NCI-H1436 treated with DMSO at 0.1 percent for 48 hours (cell line): ENCODE measurements at places on chromosomes 13 and 19.

GRCh38 chr13:111286749-111287148, 33.7 kb upstream of the TEX29 start:
- DNase-seq = no peak

- no peak for DNase-seq
Observed at GRCh38 chr19:55406826-55407549, 600 bp downstream of the UBE2S start.

DNA sequence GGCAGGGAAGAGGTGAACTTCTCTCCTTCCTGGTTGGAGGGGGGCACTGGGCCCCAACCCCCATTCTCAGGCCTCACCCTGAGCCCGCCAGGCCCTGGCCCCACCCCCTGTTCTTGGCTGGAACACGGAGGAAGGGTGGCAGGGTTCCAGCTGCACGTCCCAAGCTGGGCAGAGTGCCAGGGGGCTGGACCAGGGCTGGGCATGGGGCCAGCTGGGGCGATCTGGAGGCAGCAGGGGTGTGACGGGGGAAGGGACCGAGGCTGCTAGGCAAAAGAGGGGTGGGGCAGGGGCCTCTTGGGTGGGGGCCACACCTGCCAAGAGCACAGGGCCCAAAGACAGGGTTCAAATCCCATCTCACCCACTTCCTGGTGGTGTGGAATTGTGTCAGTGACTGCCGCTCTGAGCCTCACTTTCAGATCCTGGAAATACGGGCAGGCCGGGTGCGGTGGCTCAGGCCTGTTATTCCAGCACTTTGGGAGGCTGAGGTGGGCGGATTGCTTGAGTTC, 2.2 kb downstream of the HIF3A start:
- peak; percentile 47 for DNase-seq

- no peak for DNase-seq
Observed at GRCh38 chr19:38924388-38924787, 6.2 kb downstream of the SARS2 start.

- no peak for DNase-seq
Observed at GRCh38 chr13:39039041-39039440, 785 bp downstream of the NHLRC3 start.

- no peak for DNase-seq
Observed at GRCh38 chr13:77136902-77137420, 110.0 kb upstream of the FBXL3 start.

- DNase-seq = no peak
Observed at GRCh38 chr19:2413629-2414028, 13.8 kb downstream of the TIMM13 start.

- DNase-seq = no peak
Observed at GRCh38 chr13:107572156-107572555, 643.2 kb downstream of the LIG4 start.

DNA sequence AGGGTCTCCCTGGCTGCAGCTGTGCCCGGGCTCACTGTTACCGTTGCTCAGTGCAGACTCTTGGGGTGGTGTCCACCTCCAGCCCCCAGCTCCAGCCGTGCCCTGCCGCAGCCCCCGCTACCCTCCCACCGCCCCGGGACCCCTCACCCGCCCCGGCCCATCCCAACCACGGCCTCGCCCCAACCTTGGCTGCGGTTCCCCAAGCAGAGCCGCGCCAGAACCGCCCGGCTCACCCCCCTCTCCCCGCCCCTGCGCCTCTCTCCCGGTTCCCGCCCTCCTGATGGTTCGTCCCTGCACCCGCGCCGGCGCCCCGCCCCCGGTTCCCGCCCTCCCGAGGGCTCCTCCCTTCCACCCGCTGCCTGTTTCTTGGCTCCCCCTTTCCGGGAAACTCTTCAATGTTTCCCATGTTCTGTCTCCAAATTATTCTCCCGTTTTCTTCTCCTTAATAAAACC, 40.3 kb downstream of the ANKRD10 start:
- DNase-seq = peak; percentile 14

DNA sequence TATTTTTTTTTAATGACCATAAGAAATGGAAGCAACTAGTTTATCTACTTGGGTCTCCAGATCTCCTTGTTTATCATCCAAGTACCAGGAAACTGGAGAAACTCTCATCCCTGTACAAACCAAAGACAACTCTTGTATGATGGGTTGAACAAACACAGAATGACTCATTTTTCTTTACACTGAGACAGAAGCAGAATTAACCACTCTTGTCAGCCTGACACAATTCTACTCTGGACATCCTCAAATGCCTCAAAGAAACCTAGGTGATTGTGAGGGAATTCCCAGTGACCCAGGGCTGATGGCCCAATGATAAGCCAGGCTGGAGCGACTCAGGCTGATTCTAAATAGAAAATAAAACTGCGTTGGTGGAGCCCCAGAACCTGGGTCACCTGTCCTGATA, 151.5 kb downstream of the ZNF737 start:
- DNase-seq = no peak

GRCh38 chr13:110529522-110530311, 31.8 kb downstream of the RAB20 start:
- DNase-seq = no peak

DNA sequence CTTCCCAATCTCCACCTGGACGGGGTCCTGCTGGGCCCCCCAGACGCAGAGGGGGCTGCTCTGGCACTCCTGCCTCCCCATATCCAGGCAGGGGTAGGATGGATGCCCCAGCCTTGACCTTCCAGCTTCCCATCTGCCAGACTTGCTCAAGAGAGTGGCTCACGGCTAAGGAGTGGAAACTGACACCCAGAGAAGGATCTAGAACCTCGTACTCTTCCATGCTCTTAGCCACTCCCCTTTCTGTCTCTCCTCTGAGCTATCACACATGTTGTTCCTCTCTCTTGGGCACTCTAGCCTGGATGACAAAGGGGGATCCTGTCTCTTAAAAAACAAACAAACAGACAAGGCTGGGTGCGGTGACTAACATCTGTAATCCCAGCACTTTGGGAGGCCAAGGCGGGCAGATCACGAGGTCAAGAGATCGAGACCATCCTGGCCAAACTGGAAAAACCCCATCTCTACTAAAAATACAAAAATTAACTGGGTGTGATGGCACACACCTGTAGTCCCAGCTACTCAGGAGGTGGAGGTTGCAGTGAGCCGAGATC, 12.2 kb upstream of the FUT5 start:
- no peak for DNase-seq

GRCh38 chr19:56097306-56097705, 23.8 kb downstream of the ZNF787 start:
- no peak for DNase-seq

DNA sequence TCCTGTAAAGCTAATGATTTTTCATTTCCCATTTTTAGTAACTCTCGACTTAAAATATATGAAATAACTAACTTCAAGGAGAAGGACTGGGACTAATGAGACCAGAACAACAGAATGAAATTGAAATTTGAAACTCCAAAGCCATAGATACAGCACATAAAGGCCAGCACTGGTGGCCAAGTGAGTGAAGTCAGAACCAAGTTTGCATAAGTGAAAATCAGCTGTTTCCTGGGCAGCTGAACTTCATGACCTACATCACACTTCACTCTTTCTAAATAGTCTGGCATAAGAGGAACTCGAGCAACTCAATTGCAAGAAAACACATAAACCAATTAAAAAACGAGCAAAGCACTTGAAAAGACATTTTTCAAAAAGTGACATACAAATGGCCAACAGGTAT, 84.5 kb downstream of the DCLK1 start:
- no peak for DNase-seq

GRCh38 chr19:35154525-35155406, at the start of gene FXYD5:
Gene FXYD5, plus strand, starts transcription at chr19:35154735. Its CDS starts 816 bp downstream, at chr19:35155551.
- DNase-seq = no peak

- DNase-seq = no peak
Observed at GRCh38 chr13:109790086-109790485, 3.7 kb upstream of the IRS2 start.

DNA sequence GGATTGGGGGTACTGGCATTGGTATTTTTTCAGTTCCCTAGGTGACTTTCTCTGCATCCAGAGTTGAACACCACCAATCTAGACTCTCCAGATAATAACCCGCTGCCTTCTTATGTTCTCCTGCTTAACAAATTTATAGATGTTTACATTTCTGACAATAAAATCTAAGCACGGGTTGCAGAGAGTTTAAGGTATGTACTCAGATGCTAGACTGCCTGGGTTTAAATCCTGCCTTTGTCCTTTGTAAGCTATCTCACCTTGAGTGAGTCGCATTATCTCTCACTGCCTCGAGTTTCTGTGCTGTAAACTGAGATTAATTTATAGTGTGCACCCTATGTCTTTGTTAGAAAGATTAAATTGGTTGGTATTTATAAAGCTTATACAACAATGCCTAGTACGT, 131.4 kb upstream of the ARGLU1 start:
- DNase-seq = no peak

DNA sequence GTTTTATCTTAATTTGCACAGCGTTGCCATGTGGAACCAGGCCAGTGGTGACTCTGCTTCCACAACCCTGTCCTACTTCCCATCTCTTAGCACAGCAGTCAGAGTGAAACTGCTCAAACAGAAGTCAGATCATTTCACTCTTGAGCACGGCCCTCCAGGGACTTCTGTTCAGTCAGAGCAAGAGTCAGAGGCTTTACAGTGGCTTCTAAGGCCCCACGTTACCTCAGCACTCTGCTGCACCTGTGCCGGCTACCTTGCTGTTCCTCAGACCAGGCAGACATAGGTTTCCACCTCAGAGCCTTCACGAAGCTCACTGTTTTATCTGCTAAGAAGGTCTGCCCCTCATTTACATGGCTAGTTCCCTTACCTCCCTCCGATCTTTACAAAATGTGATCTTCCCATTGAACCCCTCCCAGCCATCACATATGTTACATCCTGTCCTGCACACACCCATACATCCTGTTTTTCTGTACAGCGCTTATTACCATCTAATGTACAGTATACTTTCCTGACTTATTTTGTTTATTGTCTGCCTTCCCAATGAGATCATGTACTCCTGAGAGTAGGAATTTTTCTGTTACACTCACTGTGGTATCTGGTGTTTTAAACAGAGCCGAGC, 41.6 kb downstream of the TM9SF2 start:
- no peak for DNase-seq
